ENCODE measurements at places on chromosomes 13 and 19.
A peak's percentile ranks its signal among the peaks of the same experiment; 100 is the strongest.

- no peak for DNase-seq
Measured at GRCh38 chr19:2334986-2335846, 6.7 kb downstream of the SPPL2B start.

GRCh38 chr19:16841391-16841926 lies 12.3 kb downstream of the SIN3B start:
- no peak for DNase-seq

DNA sequence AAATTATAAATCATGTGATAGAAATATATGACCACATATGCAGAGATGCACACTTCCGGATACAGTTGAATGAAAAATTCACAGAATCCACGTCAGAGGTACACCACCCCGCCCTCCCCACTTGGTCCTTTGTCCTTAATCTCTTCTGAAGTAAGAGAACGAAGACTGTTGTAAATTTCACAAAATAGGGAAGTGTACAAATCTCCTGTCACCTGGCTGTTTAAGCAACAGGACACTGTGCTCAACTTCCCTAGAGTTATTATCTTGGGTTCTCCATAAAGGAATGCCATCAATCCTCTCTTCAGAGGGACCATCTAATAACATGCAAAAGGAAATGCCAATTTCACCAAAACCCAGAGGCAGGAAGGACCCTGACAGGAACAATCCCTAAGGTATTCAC lies 10.5 kb upstream of the CEACAM6 start:
- DNase-seq: no peak

DNA sequence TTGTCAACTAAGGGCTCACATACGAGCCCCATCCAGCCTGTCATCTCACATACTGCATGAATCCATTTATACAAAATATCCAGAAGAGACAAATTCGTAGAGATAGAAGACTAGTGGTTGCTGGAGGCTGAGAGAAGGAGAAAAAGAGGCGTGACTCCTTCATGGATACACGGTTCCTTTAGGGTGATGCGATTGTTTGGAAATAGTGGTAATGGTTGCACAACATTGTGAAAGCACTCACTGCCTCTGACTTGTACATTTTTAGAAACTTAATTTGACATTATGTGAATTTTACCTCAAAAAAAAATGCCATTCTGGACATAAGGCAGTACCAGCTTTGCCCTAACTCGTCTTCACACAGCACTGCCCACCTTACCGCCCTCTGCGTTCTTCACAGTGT lies 27.3 kb downstream of the IGFL1 start:
- no peak for DNase-seq

GRCh38 chr19:5607318-5608275 lies 15.0 kb downstream of the SAFB2 start:
- DNase-seq: no peak

GRCh38 chr13:109719962-109720646 lies 66.3 kb downstream of the IRS2 start:
- no peak for DNase-seq

DNA sequence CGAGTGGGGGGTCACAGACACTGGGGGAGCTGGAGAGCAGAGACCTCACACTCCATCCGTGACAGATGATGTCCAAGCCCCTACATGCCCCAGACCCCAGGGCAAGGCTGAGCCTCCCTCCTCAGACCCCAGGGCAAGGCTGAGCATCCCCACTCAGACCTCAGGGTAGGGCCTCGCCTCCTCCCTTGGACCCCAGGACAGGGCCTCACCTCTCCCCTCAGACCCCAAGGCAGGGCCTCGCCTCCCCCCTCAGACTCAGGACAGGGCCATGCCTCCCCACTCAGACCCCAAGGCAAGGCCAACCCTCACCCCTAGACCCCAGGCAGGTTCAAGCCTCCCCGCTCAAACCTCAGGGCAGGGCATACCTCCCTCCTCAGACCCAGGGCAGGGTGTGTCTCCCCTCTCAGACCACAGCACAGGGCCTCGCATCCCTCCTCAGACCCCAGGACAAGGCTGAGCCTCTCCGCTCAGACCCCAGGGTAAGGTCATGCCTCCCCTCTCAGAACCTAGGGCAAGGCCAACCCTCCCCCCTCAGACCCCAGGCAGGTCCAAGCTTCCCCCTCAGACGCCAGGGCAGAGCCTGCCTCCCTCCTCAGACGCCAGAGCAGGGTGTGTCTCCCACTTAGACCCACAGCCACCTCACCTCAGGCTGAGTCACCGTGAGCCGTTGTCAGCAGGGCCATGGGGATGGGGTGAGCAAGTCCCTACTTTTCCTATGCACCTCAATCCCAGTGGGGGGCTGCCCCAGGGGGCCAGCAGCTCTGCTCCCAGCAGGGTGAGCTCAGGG lies 1.7 kb upstream of the S1PR4 start:
- DNase-seq: peak; percentile 62

GRCh38 chr19:53871454-53871853 lies 3.8 kb downstream of the MYADM start:
- DNase-seq: no peak

- DNase-seq: no peak
Measured at GRCh38 chr13:102369302-102369701, 32.5 kb downstream of the FGF14 start.

- no peak for DNase-seq
Measured at GRCh38 chr13:112643759-112644459, 45.9 kb upstream of the ATP11A start.

GRCh38 chr13:109002934-109003333 lies 373.5 kb downstream of the MYO16 start:
- DNase-seq: no peak

DNA sequence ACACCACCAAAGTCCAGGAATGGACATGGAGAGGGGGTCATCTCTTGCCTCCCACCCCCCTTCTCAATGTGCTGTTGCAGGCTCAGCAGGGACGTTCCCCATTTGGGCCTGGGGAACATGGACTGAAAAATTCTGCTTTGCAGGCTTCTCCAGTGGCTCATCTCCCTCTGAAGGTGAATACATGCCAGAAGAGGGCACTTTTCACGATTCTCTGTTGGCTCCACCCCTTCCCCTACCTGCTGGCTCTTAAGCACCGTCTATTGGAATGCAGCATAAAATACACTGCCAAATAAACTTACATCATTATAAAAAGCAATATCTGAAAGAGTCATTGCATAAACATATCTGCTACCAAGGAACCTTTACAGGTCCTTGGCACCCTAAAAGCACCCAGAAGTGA lies 35.7 kb downstream of the NHLRC3 start:
- no peak for DNase-seq

DNA sequence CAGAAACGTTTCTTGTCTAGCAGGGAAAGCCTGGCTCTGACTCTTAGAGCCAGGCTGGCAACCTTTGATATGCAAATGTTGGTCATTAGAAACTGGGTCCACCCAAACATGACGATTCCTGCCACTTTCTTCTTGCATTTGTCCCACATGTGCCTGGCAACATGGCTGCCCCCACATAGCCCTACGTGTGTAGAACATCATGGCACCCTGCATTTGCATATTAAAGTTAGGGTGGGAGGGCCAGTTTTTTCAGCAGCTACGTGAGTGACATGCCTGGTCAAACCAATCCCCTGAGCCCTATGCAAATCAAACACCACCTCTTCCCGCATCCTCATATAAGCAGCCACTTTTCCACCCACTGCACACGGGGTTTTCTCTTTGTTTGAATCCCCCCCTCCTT lies 95.0 kb downstream of the LIG4 start:
- DNase-seq: no peak

DNA sequence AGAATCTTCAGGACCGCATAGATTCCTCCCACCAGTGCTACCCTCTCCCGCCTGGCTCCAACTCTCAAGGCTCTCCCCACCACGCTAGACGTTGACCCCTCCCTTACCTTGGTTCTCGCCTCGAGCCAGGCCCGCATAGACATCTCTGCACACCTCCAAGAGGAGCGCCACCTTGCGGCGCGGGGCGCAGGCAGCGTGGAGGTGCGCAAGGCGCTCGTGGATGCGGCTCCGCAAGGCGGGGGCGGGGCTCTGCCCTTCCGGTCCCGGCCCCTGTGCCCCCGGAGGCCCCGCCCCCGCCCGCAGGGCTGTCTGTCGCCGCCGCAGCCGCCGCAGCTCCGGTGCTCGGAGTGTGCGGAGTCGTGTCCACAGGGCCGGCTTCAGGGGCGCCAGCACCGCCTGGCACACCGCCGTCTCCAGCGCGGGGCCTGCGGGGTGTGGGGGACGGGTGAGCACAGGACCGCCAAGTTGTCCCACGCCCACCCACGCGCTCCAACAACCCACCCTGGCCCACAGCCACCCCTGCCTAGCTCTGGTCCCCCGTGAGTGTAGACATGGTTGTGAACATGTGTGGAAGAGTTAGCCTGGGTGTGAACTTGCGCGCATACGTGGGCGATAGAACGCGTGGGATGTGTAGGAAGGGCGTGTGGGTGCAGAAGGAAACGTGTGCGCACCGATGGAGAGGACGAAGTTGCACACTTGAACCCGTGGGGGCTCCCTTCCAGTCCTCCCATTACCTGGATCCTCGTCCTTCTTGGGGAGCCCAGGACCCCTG lies 8.1 kb downstream of the RINL start:
- peak; percentile 92 for DNase-seq

DNA sequence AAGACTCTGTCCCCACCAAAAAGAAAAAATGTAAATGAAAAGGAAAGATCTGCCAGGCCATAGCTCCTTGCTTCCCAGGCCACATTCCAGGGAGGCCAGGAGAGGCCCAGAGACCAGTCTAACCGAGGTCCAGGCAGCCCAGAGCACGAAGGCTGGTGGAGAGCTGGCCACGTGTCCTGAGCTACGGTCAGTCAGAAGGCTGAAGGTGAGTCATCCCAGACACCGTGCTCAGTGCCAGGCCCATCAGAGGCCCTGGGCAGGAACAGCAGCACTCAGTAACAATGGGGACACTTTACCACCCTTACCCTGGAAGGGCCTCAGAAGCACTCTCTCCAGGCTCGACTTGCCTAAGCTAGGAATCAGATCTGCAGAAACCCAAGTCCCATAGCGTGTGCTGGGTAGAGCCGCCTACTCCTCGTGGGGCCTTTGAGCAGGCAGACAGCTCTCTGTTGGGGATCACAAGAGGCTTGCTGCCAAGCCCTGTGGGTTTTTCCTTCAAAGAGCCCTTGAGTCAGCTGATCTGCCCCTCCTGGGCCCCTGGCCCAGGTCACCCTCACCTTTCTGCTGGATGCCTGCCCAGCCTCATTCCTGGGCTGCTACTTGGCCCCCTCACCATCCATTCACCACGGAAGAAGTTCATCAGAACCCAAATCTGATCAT lies 11.6 kb upstream of the DNMT1 start:
- no peak for DNase-seq

DNA sequence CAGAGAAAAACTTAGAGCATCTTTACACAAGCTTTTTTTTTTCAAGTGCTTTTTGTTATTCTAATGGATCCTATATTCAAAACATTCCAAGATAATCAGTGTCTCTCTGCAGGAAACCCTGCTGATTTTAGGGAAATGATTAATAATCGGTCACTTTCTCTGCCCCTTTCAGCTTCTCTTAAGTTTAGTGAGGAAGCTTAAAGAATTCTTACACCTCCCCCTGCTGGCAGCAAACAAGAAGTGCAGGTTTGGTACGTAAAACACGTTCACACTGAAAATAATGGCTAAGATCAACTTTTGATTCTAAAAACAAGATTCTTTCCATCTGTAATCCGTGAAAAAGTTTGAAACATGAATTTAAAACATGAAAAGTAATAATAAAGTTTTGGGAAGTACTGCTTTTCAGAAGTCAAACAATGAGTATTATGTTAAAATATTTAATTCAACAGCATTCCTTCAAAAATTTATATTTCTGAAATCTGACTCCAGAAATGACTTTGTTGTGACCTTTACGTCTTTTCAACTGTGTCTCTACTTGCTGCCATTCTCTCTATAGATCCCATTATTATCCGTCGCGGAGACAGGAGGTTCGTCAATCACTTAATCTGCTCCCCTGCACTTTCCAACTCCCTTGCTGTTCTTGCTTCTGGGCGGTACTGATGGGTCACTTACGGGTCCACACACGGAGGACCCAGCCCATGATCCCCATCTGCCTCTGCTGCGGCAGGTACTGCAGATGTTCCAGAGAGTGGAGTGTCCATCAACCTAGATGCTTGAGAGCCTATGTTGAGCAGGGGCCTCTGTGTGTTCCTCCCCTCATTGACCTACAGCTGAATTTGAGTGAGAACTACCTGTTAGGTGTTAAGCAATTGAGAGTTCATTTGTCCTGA lies 203.1 kb upstream of the EDNRB start:
- no peak for DNase-seq

- DNase-seq: no peak
Measured at GRCh38 chr19:34094960-34095359, 77.3 kb upstream of the LSM14A start.

DNA sequence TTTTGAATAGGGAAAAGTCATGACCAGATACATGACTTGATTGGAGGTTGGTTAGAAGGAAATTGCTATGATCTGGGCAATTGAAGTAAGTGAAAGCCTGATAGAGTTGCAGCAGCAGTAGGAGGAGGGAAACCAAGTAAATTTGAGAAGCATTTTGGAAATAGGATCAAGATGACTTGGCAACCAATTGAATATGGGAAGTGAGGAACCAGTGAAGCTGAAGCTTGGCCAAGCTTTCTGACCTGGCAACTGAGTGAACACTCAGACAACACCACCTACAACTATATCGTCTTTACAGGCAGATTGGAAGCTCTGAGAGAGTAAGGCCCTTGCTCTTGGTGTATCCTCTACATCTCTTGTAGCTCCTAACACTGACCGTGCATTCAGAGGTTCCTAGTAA lies 16.2 kb upstream of the KATNAL1 start:
- no peak for DNase-seq

- peak; percentile 61 for DNase-seq
Measured at GRCh38 chr19:15551293-15552004, 43.1 kb downstream of the CYP4F22 start.

DNA sequence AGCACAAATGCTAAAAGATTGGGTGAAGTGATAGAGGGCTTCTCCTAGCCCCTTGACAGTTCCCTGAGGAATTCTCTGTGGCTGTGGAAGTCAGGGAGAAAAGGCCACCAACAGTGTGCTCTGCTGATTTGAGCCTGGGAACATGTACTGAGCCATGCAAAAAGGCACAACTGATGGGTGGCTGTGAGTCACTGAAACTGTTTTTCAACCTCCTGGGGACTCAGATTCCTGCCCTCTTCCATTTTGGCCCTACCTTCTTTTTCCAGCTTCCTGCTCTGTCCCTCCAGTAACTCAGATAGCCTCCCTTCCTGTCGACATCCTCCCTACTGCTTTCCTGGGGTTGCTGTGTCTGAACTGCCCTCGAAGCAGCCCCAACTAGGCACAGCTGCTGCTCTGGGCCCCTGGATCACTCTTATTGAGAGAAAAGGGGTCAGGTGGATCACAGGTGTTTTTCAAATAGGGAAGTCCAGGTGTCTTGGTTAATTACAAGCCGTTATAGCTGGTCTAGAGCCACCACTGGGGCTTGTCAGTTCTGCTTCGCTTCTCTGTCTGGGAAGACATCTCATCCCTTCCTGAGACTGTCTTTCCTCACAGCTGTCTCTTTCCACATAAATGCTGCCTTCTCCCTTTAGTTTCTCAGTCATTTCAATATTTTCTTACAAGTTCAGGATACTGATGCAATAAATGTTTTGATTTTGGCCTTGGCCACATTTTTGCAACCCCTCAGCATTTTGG lies 13.7 kb downstream of the FAM124A start:
- no peak for DNase-seq

All from activated CD4-positive, alpha-beta T cell treated with anti-CD3 and anti-CD28 coated beads for 1 hour (primary cell).